CD4-positive, alpha-beta T cell treated with Interferon gamma for 1 hour (primary cell): ENCODE measurements at places on chromosomes 7 and 10.

GRCh38 chr10:110160081-110160480 is 47.3 kb upstream of the MXI1 start:
- no peak for DNase-seq

- no peak for DNase-seq
Measured at GRCh38 chr10:43955978-43956377, 307.3 kb upstream of the ZNF32 start.

- no peak for DNase-seq
Measured at GRCh38 chr10:117226813-117227451, 14.0 kb upstream of the SLC18A2 start.

DNA sequence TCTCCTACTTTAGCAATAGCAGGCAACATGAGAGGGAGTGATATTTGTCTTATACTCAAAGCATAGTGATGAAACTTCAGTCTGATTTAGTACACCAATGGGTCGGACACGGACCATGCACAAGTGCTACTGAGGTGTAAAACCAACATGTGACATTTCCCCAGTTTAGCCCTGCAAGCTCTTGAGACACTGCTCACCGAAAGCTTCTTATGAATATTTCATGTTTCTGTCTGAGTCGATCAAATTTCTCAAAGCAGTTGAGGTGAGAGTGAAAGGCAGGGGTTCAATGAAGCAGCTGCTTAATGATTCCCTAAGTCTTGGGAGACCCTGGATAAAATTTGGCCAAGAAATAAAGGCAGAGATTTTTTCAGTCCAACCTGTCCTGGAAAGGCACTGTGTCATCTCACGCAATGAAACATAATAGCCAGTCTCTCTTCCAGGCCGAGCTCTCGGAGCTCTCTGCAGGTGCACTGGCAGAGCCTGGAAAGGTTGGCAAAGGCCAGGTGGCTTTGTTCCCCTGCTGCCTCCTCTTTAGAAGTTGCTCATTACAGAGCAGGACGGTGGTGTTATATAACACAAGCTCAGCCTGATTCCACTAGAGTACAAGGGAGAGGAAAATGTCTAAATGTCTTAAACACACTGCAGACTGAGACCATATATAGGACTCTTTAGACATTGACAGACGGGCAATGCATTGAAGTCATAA is 33.9 kb upstream of the XPNPEP1 start:
- DNase-seq, result no peak

GRCh38 chr7:22677680-22678079 is 49.3 kb upstream of the IL6 start:
- DNase-seq, result no peak

DNA sequence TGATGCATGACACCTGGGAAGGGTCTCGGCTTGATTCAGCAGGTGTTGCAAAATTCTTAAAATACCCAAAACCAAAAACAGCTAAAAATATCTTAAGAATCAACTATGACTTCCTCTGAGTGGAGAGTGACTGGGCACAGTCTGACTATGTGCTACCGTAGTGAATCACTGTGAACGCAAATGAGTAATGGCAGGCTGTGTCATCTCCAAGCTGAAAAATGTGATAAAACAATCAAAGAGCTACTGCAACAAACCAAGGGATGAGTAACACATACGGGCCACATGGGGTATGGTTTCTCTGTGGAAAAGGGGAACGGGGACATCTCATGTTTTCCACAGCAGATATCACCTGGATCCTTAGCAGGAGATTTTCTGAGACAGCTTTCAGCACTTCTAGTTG is 127.5 kb downstream of the ABCA13 start:
- no peak for DNase-seq

- DNase-seq, result no peak
Measured at GRCh38 chr10:66365686-66366085, 560.1 kb upstream of the LRRTM3 start.

- DNase-seq, result no peak
Measured at GRCh38 chr7:94160719-94161435, 156.7 kb upstream of the BET1 start.

GRCh38 chr7:35465791-35466336 is 212.0 kb upstream of the TBX20 start:
- no peak for DNase-seq

- no peak for DNase-seq
Measured at GRCh38 chr7:158811461-158811860, 17.8 kb downstream of the ESYT2 start.

DNA sequence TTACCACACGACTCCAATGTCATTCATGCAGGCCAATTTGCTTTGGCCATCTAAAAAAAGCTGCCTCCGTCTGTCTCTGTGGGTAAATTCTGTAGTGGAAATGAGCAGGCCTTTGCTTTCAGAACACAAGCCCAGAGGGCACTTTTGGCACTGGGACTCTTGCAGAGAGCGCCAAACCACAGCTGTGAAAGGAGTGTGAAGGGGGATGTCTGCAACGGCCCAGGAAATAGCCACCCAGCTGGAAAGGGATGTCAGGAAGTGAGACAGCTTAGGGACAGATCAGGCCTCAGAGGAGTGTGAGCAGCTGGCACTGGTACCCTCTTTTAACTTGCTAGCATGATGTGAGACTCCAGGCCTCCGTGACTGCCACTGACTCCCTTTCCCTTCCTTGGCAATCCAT is 152.4 kb downstream of the DKK1 start:
- DNase-seq, result no peak

DNA sequence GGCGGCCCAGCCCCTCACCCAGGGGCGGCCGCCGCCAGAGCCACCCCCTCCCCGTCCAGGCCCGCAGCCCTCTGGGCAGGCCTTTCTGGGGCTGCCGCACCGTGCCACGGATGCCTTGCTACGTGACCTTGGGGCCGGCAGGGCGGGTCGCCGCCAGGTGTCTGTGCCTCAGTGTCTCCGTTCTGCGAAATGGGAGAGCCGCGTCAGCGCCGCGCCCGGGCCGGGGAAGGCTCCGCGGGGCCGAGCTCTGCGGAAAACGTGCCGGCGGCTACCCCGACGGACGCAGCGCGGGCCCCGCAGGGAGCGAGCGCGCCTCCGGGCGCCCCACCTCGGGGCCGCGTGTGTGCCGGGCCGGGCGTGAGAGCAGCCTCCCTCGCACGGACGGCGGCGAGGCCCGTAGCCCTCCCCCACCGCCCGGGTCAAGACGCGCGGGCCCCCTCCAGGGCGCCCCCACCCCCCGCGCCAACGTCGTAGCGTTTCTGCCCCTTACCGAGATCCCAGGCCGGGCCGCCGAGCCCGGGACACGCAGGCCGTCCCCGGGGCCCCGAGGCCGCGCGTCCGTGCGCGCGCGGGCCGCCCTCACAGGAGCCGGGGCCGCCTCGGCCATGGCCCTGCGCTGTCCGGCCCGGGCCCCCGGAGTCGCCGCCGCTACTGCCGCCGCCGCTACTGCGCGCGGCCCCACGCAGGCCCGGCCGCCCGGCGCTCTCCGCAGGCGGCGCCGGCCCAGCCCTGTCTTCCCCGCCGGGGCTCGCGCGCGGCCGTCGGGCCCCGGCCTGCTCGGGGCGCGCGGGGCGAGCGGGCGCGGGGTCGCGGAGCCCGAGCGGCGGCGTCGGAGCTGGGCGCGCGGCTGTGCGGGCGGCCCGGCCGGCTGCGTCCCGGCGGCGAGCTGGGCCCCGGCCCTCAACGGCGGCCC is 1.1 kb downstream of the ZNF777 start:
- DNase-seq, result no peak

- DNase-seq, result no peak
Measured at GRCh38 chr7:117800406-117800805, 72.8 kb downstream of the CTTNBP2 start.

DNA sequence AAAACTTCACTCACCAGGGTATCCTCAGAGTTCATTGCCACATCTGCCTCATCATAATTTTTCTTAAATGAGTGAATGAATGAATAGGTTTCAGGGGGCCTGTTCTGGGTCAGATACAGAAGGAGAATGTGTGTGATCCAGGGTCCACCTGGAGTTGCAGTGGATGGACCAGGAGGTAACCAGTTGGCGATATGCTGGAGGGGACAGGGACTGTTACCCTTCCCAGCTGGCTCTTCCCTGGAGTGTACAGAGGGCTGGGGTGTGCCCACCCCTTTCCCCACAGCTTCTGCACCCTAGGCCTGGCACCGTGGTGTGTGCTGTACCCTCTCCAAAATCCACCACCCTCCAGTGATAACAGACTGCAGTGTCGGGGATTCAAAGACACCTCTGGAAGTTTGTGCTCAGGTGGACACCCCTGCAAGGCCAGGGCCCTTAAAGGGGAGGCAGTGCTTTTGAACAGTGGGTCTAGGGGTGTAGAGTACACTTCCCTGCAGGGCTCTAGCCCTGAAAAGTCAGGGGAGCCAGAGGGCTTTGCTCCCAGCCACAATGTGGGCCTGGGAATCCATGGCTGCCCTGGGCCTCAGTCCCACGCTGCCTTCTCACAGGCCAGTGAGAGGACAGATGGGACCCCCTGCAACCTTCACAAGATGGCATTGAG is 134.4 kb upstream of the UNC5B start:
- no peak for DNase-seq

DNA sequence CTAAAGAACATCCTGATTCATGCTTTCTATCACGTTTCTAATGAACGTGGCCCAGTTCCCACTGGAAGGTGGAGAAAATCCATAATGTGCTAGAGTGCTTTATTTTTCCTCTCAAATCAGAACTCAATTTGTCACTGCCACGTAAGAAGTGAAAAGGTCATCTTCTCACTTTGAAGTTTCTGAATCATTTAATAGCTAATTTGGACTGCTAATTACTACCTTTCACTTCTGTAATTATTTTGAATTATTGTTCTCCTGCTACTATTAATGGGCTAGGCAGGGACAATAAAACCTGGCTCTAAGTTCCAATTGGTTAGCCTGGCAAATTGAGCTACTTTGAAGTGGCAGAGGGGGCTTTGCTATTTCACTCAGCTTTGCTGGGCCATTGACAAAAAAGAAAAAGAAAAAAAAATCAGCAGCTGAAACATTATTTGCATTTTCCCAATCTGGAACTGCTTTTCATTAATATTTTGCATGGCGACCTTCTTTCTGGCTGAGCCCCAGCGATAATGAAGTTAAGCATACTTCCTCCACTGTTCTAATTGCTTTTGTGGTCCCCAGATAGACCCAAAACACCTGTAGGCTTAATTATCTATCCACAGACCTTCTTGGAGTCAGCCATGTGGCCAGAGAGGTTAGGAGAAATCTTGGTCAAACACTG is 264.2 kb downstream of the SEC23IP start:
- no peak for DNase-seq

- DNase-seq, result no peak
Measured at GRCh38 chr7:16847381-16847860, 34.4 kb downstream of the AGR3 start.

DNA sequence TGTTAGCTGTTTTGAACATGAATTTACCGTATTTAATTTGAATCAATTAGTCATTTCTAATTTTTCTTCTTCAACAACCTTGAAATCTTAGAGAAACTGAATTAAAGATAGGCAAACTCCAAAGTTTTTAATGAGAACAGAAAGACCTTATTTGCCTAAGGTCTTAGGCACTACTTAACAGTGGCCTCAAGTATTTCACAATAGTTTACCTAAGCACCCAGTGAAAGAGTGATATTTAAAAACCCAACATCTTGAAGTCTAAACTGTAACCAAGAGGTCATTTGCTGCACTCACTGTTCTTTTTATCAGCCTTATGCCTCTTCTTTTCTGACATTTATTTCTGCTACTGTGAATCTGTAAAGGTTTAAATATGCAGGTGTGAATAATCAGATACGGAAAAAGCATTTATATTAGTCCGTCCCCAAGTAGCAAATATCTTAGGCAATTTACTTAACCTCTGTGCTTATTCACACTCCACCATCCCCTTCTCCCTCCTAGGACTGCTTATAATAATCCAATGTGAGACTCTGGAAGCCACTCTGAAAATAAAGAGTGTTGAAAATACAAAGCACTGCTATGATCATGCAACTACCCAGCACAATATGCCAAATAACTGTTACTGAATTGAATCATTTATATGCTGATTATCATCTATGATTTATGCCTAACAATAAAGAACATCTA is 105.7 kb downstream of the ELAPOR2 start:
- no peak for DNase-seq
